ENCODE measurements at places on chromosomes 12 and 14.

GRCh38 chr12:121797937-121798786 is 4.7 kb upstream of the RHOF start:
- no peak for DNase-seq

DNA sequence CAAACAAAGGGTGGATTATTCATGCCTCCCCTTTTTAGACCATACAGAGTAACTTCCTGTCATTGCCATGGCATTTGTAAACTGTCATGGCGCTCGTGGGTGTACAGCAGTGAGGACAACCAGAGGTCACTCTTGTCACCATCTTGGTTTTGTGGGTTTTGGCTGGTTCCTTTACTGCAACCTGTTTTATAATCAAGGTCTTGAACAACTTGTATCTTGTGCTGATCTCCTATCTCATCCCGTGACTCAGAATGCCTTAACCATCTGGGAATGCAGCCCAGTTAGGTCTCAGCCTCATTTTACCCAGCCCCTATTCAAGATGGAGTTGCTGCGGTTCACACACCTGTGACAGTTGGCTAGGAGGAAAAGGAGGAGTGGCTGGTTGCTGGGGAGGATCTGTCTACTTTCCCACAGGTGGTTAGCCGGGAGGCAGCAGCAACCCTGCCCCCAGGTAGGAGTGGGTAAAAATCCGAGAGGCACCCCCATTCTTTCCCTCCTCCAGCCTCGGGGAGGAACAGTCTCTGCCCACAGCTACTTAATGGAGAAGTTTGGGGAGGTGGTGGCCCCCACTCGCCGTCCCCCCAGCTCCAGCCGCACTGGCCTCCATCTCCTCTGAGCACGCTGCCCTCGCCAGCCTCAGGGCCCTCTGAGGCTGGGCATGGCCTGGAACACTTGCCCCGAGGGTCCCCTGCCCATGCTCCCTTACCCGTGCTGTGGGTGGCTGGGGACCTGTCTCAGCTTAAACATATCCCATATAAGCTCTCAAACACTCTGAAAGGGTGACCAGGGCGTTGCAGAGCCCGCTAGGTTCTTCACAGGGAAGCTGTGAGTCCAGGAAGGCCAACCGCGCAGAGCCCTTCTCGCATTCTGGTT is 41.7 kb downstream of the SMIM41 start:
- DNase-seq, result no peak

DNA sequence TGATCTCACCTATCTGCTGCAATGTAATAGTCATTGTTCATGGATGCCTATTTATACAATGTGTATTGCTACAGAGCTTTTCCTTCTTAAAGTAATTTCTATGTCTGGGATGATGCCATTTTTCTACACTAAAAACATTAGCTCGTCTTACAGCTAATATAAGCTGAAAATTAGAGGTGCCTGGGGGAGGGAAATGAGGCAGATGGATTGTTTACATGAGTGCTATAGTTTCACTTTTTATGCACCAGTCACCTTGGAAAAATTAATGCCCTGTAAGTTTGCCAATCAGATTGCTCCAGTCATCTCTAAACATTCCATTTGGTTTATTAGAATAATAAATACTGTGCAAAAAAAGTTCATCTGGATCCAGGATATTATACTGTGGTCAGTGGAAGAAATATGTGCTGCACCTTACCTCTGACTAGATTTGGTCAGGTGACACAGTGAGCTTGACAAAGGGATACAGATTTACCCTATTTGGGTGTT is 436.2 kb downstream of the RAD51B start:
- DNase-seq, result no peak

GRCh38 chr12:11496157-11496851 is 100.9 kb upstream of the PRB2 start:
- DNase-seq, result no peak

DNA sequence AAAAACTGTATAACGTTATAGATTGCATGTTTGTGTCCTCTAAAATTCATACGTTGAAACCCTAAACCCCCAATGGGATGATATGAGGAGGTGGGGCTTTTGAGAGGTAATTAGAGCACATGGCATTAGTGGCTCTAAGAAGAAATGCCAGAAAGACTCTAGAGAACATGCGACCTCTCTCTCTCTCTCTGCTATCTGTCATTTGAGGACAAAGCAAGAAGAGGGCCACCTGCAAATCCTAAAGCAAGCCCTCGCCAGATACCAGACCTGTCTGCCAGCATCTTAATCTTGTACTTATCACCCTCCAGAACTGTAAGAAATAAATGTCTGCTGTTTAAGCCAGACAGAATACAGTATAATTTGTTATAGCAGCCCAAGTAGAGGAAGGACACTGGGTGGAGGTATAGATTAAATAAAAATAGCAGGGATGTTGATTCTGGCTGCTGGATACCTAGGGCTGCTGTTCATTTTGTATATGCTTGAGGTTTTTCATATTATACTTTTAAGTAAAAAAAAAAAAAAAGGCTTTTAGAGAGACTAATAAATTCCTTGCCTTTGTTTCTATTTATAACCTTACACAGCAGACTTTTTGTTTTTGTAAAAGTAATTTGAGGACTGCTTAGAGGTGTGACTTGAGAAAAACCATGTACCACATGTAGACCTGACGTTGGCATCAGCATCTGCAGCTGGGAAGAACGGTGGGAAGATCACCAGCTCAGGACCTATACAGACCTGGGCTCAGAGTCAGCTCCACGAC is 26.9 kb downstream of the MOK start:
- no peak for DNase-seq

DNA sequence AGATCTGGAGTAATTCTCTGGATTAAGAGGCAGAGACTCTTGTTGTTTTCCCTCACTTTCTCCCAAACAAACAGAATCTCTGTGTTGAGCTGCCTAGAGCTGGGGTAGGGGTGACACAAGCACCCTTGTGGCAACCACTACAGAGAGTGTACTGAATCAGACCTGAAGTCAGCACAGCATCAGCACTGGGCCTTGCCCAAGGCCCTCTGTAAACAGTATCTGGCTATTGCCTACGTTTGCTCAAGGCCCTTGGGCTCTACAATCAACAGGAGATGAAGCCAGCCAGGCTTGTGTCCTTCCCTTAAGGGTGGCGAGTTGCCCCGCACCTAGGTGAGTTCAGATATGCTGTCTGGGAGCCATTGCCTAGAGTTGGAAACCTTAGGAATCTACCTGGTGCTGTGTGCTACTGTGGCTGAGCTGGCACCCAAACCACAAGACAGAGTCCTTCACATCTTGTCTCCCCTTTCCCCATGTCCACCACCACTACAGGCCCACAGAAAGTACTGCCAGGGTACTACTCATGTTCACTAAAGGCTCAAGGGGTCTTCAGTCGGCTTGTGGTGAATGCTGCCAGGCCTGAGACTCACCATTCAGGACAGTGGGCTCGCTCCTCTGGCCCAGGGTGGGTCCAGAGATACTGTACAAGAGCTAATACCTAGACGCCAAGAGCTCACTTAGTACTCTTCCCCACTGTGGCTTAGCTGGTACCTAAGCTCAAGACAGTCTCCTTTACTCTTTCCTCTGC is 206.8 kb downstream of the SYNE2 start:
- no peak for DNase-seq
